ENCODE measurements at places on chromosomes 1 and 21.

DNA sequence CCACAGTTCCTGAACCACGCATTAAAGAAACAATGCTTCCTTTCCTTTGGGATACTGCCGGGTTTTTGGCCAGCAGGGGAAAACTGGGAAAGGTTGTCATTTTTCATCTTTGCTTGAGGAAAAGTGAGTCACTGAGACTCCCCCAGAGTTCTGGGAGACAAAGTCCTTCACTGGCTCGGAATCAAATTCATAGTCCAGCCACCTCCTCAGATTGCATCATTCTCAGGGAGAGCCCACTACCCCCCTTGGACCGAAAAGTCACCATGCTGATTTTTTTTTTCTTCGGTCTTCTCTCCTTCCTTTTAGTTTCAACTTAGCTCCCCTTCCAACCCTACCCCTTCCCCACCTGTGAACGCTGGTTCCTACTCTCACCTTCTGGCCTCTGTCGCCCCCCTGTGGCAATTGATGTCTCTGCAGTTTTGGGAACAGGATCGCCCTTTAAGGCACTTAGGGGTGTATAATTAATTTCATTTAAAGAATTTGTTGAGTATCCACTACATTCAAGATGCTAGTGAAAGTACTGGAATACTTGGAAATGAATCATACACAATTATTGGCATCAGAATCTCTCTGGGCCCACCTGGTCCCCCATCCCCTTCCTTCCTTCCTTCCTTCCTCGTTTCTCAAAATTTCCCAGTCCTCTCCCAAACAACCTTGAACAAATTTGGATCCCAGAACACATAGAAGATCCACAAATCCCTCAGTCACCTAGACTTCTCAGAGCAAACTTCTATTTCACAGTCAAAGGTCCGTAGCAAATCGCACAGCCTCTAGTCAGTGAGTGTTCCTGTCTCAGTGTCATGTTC, 6.9 kb downstream of the ACKR1 start:
- peak; percentile 76 for DNase-seq

DNA sequence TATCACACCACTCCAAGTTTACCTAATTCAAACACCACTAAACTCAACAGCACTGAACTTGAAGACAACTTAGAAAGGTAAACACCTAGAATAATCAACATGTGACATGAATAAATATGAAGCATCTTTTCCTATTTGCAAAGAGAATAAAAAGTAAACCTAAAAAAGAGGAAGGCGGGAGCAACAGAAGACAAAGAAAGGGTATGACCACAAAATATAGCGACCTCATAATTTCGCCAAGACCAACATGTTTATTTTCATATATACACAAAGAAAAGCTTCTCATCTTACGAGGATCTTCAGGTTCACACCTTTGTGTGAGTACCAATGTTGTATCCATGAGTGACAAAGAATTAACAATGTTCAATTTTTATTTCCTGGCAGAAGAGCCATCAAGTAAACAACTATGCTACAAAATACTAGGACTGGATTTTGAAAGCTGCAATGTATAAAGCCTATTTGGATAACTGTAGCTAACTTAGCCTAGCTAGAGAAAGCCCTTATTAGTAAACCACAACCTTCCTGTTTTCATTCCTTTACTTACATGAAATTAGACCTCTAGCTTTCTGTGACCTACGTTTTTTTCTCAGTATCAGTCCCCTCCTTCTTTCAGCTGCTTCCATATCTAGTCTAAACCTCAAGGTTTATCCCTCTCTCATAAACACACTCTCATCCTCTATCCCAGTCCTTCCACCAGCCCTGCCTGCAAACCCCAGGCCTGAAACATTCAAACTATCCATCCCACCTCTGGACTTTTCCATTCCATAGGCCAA, 21.3 kb upstream of the PHTF1 start:
- no peak for DNase-seq

GRCh38 chr1:236536540-236536939, 12.8 kb downstream of the LGALS8 start:
- DNase-seq = no peak

DNA sequence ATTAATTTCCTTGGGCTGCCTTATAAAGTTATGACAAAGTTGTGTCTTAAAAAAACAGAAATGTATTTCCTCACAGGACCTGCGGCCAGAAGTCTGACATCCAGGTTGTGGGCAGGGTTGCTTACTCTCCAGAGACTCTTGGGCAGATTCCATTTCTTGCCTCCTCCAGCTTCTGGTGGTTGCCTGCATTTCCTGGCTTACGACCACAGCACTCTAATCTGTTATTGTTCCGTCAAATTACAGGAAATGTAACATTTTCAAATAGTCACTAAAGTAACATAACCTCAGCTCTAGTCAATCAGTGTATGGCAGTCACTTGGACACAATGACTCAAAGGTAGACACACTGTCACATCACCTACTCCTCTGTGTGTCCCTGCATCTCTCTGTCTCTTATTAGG, 226.8 kb downstream of the DNAH14 start:
- DNase-seq = no peak

DNA sequence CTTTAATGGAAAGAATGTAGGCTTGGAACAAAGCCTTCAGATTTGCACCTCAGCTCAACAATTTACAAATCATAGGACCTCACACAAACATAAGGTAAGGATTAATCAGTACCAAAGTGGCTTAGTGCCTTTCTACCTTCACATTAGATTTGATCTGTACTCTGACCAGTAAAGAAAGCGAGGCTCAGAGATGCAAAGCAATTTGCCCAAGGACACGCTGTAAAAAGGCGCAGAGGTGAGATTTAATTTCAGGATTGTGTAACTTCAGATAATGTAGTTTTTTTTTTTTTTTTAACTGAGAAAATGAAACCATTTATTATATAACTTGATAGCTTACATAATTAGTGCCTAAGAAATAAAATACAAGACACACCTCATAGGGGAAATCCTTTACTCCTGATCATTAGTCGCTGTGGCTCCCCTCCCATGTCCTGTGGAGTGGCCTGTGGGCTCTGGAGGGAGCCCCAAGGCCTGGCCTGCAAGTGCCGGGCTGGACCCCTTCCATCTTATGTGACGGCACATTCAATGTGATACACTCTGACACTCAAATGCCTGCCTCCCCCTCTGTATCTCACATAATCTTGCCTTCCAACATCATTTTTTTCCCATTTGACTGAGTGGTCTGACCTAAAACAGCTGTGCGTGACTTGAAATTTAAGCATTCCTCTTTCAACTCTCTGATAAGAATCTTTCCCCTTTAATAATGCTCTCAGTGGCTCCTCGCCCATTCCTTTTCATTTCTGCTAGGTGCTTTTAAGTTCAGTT, 426.5 kb upstream of the DAB1 start:
- DNase-seq = no peak

- no peak for DNase-seq
Measured at GRCh38 chr1:3683992-3684391, 31.7 kb downstream of the TP73 start.

DNA sequence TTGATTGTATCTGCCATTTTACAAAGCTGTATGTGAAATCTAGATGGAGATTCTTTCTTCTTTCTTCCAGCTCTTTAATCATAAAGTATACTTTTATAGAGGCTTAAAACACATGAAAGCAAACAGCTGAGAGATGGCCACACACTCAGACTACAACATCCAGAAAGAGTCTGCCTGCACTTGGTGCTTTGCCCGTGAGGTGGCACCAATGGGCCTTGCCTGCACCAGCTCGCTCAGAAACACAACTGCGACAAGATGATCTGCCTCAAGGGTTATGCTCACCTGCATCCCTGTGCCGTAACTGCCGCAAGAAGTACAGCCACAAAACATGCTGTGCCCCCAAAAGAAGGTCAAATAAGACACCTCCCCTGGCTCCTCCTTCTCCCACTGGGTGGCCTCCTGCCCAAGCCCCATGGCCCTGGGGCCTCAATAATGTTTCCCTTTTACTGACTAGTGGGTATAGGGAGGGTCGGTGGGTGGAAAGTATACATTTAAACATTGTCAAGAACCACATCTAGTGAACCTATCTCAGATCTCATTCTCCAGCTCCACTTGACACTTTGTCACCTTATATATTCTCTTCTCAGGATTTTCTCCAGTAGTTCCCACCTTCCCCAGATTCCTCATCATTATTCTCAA, 66.7 kb upstream of the ANGPTL3 start:
- no peak for DNase-seq

DNA sequence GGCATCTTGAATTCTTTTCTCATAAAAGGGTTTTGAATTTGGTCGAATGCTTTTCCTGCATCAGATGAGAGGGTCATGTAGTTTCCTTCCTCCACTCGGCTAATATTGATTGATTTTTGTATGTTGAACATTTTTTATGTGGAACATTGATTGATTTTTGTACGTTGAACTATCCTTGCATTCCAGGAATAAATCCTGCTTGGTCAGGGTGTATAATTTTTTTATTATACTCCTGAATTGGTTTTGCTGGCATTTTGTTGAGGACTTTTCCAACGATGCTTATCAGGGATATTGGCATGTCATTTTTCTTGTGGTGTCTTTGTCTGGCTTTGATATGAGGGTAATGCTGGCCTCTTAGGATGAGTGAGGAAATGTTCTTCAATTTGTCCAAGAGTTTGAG, 8.5 kb downstream of the TMEM240 start:
- no peak for DNase-seq

- no peak for DNase-seq
Measured at GRCh38 chr1:1599935-1600860, at the start of gene FNDC10. FNDC10 (minus strand) TSS chr1:1600135; CDS start chr1:1600015, 120 bp downstream.

GRCh38 chr1:19073311-19074186, 117.1 kb upstream of the IFFO2 start:
- no peak for DNase-seq

DNA sequence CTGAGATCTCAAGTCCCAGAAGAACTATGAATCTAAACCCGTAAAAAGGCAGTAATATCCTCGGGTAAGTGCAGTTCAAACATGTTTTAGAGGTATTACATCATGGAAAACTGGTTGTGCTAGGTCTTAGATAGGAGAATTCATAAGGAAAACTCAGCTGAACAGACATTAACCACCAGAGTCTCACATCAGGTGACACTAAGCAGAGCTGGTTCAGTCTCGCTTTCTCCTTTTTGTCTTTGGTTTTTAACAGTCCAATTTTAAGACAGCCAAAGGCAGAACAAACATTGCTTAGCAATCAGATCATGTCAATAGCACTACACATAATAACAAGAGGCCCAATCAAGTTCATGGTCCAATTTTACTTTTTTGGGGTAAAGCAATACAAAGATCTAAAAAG, 63.1 kb upstream of the MUTYH start:
- DNase-seq = no peak

GRCh38 chr1:18732686-18733085, 102.0 kb downstream of the PAX7 start:
- no peak for DNase-seq

DNA sequence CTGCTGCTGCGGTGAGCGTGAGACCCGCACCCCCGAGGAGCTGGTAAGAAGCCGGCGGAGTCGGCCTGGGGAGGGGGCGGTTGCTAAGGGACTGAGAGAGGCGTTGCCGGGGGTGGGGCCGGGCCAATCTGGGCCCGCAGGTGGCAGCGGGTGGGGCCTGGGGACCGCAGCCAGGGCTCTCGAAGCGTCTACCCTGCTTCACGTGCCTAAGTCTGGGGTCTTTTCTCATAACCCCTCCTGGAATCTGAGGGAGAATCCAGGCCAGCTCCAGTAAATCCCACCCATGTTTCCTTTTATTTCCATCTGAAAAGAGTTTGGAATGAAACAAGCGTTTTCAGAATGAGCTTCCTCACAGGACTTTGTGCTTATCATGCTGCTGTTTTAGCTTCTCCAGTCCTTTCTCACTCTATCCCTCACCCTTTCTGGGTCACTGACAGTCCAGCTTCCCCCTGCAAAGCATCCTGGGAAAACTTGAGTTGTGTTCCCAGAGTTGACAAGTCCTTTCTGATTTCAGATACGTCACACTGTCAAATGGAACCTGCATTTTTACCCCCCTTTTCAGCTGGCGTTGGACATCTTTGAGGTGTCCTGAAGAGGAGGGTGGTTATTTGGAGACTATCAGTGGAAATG, 431 bp downstream of the CLCN6 start:
- DNase-seq = no peak

- DNase-seq = peak; percentile 48
Measured at GRCh38 chr1:167454304-167454893, 63.9 kb downstream of the CD247 start.

- no peak for DNase-seq
Measured at GRCh38 chr1:145785547-145785946, 38.3 kb downstream of the RNF115 start.

DNA sequence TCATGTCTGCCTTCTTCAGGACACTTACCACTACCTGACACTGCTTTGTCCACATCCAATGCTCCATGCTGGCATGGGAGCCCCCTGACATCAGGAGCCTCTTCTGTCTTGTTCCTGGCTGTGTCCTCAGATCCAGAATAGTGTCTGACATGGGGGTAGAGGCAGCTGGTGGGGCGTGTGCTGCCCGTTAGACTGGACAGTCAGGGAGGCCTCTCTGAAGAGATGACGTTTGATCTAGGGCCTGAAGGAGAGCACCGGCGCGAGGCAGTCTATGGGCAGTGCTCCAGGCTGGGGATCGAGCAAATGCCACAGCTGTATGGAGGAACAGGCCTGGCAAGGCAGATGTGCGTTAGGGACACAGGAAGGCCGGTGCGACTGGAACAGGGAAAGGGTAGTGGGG, 16.6 kb downstream of the SLC9A1 start:
- no peak for DNase-seq

- peak; percentile 38 for DNase-seq
Measured at GRCh38 chr21:45818276-45818903, 163.2 kb upstream of the COL6A1 start.

DNA sequence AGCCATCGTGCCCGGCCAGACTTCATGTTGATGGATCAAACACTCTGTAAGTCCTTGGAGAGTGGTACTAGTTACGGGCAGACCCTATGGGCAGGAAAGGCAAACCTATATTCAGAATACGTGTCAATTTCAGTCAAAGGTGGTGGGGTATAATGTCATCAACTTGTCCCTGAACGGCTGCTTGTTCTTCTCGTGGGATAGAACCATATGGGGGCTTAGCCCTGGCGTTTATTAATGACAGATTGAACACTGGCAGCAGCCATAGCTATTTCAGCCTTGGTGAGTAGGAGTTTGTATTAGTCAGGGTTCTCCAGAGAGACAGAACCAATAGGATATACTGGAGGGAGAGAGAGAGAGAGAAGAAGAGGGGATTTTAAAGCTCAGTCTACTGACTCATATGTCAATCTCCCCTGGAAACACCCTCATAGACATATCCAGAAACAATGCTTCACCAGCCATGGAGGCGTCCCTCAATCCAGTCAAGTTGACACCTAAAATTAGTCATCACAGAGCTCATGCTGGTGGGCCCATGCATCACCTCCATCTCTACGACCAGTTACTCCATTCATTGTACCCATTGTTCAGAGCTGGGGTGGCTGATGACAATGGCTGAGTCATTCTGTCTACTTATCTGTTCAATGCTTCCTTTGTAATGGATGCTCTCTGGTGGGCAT, 16.1 kb upstream of the AQP10 start:
- peak; percentile 65 for DNase-seq

DNA sequence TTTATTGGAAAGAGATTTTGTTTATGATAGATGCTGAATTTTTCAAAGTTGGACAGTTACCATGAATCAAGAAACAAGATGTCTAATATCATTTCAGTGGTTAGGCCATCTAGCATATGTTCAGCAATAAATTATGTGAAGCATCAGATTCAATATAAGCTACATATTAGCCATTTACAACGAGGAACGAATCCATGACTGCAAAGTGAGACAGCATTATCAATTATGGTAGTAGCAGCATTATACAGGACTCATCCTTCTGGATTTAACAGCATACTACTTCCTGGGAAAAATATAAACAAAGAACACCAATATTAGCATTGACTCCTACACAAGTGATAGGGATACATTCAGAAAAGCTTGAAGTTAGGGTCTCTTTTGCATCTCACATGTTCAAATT, 59.1 kb downstream of the LRRC53 start:
- no peak for DNase-seq

- no peak for DNase-seq
Measured at GRCh38 chr1:67575861-67576260, 109.1 kb upstream of the GADD45A start.

GRCh38 chr1:74652711-74653139, 20.9 kb downstream of the ERICH3 start:
- DNase-seq = no peak
